ENCODE measurements at places on chromosomes 2 and 18.

- no peak for DNase-seq
These were observed 7.4 kb upstream of the NPC1 start for GRCh38 chr18:23593720-23594119.

DNA sequence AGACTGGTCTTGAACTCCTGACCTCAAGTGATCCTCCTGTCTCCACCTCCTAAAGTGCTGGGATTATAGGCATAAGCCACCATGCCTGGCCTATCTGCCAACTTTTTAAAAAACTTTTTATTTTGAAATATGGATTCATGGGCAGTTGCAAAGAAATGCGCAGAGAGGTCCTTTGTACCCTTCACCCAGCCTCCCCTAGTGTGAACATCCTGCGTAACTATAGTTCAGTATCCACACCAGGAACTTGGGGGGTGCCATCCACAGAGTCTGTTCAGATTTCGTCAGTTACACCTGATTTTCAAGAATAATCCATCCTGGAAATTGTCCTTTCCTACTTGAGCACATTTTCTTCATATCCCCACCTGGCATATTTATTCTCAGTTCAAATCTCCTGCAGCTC is 33.0 kb downstream of the EFR3B start:
- no peak for DNase-seq

- no peak for DNase-seq
These were observed 568.3 kb downstream of the LRRTM4 start for GRCh38 chr2:76953733-76954347.

GRCh38 chr2:221228214-221228769 is 343.8 kb downstream of the EPHA4 start:
- DNase-seq, result no peak

DNA sequence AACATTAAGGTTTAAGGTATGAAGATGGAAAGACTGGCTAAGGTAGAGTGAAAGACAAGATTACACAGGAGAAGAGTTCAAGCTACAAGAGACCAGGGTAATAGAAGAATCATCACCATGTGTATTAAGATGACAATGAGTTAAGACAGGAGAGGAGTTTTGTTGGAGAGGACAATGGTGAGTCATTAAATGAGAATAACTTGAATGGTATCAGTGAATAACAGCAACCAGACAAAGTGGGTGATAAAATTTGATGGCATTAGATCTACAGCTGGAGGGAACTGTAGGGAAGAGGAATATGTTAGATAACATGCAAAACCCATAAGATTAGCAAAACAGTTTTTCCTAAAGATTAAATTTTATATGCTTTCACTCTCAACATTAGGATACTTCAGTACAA is 18.8 kb upstream of the ENOSF1 start:
- DNase-seq, result no peak

All from HTR-8/SVneo (cell line).